NCI-H187 (cell line): ENCODE measurements at places on chromosomes 7 and 10.

- DNase-seq: no peak
Measured at GRCh38 chr7:75756991-75757676, 14.9 kb downstream of the CCL26 start.

- DNase-seq: no peak
Measured at GRCh38 chr7:103919272-103919868, 70.1 kb downstream of the RELN start.

- no peak for DNase-seq
Measured at GRCh38 chr10:76649254-76649653, 988.4 kb downstream of the KCNMA1 start.

GRCh38 chr7:134724606-134725005 is 54.8 kb upstream of the CALD1 start:
- DNase-seq: no peak

- DNase-seq: no peak
Measured at GRCh38 chr7:129858490-129858889, 94.3 kb downstream of the UBE2H start.

DNA sequence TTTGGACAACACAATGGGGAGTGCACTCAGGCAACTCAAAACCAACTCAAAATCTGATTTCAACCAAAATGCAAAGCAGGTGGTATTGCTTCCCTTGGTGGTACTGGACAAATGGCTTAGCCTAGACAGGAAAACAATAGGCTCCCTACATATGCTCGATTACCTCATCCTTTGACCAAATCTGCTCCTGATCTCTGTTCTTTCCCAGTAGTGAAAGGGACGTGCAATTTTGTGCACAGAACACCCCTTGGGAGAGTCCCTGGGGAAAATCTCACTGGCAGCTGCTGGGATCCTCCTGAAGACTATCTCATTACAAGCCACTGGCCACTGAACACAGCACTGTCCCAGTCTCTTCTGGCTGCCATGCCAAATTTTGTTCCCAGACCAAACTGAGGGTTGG is 149.2 kb upstream of the VSTM2A start:
- no peak for DNase-seq

- DNase-seq: no peak
Measured at GRCh38 chr10:99532687-99533495, at the start of gene NKX2-3. TSS of gene NKX2-3 (plus strand) at chr10:99532942. CDS start at chr10:99533132, 190 bp downstream.

DNA sequence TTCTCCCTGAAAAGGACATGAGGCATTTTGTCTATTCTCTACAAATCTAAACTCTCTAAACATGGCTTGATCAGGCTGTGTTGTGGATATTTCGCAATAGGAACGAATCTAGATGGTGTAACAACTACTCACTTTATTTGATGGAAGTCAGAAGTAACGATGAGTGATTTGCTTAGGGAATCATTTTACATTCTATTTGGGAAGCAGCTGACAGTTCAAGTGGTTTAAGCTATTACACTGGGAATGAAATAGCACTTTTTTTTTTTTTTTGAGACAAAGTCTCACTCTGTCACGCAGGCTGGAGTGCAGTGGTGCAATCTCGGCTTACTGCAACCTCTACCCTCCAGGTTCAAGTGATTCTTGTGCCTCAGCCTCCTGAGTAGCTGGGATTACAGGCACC is 44.1 kb downstream of the NPY start:
- no peak for DNase-seq

GRCh38 chr10:112195224-112195623 is 11.7 kb upstream of the GPAM start:
- DNase-seq: no peak

- DNase-seq: no peak
Measured at GRCh38 chr7:131546583-131547141, 9.8 kb downstream of the PODXL start.

DNA sequence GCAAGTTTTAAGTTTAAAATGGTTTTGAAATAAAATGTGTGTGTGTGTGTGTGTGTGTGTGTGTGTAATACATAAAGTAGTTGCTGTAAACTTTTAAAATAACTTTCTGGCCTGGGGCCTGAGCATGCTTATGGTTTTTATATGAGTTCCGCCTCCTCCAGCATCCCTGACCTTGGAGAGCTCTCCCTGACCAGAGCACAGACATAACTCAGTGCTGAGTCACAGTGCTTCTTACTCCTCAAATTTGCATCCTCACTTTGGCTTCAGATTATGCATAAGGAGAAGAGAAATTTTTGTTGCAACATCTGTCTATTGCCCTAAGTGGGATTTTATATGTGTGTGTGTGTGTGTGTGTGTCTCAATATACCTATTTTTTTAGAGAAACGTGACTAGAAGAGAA is 200.8 kb downstream of the ELMO1 start:
- no peak for DNase-seq

- no peak for DNase-seq
Measured at GRCh38 chr7:20597339-20597738, 18.1 kb upstream of the ABCB5 start.

DNA sequence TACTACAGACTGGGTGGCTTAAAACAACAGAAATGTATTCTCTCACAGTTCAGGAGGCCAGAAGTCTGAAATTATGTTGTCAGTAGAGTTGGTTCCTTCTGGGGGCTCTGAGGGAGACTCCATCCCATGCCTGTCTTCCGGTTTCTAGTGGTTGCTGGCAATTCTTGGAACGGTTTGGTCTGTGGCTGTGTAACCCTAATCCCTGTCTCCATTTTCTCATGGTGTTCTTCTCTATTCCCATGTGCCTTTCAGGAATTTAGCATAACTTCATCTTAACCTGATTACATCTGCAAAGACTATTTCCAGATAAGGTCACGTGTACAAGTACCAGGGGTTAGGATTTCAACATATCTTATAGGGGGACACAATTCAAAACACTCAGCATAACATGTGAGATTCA is 73.2 kb downstream of the FAM241B start:
- no peak for DNase-seq

DNA sequence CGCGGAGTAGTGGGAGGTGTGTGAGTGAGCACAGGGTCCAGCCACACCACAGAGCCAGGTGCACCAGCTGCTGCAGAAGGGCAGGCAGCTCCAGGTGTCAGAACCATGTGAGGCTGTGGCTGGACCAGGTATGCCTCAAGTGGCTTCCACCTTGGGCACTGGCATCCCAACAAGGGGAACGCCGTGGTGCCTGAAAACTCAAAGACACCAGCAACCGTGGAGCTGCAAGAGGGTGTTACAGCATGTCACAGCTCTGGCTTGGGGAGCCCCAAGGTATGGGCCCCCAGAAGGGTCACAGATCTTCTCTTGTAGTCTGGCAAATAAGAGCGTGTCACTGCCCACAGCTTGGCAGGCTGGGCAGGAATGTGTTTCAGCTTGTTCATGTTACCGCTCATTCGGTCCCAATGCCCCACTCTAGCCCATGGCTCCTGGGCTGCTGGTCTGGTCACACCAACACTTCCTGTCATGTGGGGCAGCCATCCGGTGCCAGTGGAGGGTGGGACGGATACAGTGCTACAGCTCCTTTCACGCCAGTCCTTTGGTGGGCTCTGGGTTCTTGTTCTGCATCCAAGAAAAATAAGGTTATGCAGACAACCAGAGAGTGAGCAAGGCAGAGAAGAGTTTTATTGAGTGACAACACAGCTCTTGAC is 29.8 kb downstream of the STRA8 start:
- DNase-seq: no peak

- DNase-seq: no peak
Measured at GRCh38 chr7:25009257-25009656, 29.3 kb upstream of the OSBPL3 start.

- no peak for DNase-seq
Measured at GRCh38 chr10:30553626-30554439, 75.7 kb downstream of the LYZL2 start.

DNA sequence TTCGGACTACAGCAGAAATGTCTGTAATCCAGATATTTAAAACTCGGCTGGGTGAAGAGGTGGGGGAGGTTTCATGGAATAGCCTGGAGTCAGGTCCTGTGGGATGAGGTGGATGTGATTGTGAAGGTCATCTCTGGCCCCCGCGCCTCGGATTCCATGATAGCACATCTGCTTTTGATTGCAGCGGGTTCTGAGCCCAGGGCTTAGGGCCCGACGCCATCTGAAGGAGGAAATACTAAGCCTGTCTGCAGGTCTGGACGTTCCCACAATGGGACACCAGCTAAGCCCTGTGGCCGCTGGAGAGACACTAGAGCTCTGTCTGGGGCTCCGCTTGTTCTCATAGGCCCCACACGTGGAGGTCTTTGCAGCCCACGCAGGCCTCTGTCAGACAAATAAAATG is 328.7 kb downstream of the CXCL12 start:
- DNase-seq: no peak

- DNase-seq: no peak
Measured at GRCh38 chr7:2800931-2801688, 43.0 kb downstream of the GNA12 start.

- no peak for DNase-seq
Measured at GRCh38 chr7:73507556-73507955, 14.5 kb downstream of the BAZ1B start.

GRCh38 chr7:4249241-4249640 is 432.9 kb upstream of the FOXK1 start:
- no peak for DNase-seq

DNA sequence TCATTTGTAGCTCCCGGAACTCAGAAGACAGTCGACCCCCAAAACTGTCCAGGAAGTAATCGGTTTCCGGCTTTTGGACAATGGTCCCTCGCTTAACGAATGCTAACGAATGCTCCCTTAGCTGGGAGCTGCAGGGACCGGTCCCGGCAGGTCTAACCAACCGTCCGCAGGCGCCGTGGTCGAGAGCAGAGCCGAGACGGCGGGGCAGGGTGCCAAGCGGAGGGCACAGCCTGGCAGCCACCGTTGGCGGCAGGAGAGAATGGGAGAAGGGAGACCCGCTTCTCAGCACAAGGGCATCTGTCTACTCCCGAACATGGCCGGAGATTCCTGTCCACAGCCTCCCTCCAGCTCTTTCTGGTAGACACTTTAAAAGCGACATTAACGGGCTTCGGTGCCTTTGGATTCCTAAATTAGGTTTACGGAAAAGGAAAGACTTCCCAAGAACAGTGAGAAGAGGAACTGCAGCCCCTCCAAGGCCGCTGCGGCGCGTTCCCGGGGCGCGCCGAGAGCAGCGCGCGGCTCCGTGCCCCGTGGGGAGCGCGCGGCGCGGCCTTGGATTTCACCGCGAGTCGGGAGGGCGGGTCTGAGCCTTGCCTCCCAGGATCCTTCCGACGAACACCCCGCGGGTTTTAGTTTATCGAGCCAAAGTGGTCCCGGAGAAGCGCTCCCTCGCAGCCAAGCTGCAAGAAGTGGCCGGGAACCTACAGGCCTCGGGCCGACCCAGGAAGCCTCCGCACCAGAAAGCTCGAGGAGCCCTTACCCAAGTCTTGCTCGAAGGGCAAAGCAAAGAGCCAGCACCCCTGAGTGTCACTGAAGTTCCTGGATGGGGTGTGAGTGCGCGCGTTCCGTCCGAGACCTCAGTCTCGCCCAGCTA is 3.6 kb upstream of the TBX20 start:
- DNase-seq: no peak

- no peak for DNase-seq
Measured at GRCh38 chr10:46318799-46319198, 32.0 kb downstream of the ANTXRL start.

GRCh38 chr10:83142074-83142563 is 997.2 kb upstream of the GHITM start:
- no peak for DNase-seq

DNA sequence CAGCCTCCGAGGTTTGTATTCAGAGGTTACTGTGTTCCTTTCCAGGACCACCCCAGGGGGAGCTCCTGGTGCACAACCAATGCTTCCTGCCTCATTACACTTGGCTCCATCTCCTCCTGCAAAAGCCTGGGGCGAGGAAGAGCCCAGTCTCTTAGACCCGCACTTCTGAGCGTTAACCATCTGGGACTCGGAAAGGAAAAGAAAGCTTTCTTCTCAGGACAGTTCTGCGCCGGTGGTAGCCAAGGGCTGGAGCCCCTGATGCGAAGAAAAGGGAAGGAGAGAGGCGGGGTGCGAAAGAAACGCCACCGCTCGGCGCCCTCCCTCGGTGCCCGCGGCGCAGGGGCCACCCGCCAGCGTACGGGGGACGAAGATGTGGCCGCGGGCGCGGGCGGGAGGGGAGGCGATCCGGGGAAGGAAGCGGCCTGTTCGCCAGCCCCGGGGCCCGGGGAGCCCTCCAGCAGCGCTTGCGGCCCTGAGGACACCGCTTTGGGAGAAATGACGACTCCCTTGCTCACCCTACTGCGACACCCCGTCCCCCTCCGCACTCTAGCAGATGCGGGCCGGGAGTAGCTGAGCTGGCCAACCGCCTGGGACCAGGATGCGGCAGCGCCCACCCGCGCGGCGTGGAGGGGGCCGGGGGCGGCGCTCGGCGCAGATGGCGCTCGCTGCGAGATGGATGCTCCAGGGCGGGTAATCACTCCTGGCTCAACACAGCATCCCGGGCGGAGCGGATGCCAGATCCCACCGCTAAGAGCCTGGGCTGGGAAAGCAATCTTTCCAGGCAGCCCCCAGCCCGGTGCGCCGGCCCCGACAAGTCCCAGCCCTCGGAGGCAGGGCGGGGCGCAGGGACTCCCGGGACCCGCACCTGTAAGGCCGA is 1.3 kb downstream of the NRCAM start:
- DNase-seq: no peak

GRCh38 chr7:30080818-30081217 is 52.6 kb downstream of the PLEKHA8 start:
- no peak for DNase-seq

DNA sequence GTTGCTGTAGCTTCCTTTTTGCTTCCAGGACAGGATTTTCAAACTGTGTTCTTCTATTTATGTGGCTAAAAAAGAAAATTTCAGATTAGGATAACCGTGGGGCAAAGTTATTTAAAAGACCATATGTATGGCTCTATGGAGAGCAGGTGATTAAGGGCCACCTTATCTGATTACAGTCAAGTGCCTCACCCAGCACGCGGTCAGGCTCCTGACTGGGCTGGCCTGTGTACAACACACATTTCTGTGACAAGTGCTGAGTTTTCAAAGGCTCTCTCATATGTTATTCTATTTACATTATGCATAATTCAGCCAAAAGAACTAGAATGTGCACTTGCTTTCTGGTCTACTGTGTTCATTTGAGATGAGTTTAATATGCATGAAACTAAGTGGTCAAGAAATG is 547.4 kb downstream of the PHTF2 start:
- no peak for DNase-seq

- no peak for DNase-seq
Measured at GRCh38 chr10:58453105-58453504, 59.6 kb upstream of the BICC1 start.

DNA sequence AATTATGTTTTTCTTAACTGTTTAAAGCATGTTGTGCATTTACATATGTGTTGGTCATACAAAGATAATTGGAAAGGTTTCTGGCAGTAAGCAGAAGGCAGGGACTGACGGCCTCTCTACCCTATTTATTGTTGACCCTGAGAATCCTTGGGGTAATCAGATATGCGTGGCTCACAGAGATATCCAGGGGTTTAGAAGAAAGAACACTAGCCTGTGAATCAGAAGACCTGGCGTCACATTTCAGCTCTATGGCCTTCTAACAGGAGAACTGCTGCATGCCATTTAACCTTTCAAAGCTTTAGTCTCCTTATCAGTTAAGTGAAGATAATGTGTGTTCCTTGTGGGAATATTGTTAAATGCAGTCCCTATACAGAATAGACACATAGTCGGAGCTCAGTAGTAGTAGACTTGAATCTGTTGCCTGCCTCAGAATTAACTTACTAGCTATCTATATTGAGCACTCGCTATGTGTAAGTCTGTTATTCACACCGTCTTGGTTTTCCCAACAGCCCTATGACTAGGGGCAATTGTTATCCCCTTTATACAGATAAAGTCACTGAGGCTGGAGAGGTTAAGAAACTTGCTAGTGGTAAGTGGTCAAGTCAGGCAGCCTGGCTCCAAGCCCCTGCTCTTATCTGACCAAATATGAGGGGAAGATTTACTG is 129.6 kb upstream of the ANKRD1 start:
- no peak for DNase-seq
